ENCODE measurements at places on chromosomes 5 and 9. TPM values are rescaled to one million over a fixed set of nuclear protein-coding genes. Genes with fewer than 3 reads are reported as not detected.

DNA sequence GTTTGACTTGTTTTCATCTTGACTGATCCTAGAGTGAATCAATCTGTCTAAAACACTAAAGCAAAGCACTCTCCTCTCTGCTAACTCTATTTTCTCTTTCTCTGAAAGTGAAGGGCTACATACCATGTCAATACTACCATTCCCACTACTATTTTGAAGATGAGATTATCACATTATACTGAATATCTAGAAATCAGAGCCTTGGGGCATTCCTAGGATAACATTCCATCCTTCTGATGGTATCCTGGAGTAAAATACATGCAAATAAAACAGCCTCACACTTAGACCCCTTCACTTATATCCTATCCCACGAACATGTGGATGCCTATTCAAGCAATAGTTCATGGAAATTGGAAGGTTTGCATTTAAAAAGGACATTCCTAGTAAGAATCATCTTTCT is 309.3 kb upstream of the ACTBL2 start:
- DNase-seq = no peak

The F2R gene
- total RNA-seq = 18.7 TPM

The CCIN gene
- 0.40 TPM for total RNA-seq

DNA sequence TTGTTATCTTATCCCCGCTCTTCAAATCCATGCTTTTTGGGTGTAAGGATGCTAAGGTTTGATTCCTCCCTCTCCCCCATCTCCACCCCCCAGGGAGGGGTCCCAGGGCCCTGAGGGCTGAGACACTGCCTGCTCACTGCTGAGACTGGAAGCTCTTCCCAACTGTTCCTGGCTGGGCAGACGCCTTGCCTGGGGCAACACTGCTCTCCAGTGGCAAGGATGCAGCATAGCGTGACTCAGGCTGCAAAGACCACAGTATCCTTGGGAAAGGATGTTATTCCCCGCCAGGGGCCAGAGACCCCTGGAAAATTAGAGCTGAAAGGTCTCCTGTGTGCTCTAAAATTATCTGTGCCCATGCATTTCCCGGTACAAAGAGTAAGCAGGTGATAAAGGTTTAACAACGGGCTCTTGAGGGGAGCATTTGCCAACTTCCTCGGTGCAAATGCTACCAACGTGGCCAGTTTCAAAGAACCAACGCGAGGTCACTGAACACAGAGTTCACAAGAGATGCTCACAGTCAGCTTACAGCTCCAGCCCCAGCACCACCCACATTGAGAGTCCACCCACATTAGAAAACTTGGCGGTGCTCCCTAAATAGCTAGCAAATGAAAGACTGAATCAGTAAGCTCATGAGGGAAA is 271.9 kb downstream of the NSG2 start:
- no peak for DNase-seq

GRCh38 chr5:163408311-163408923 is 29.0 kb upstream of the CCNG1 start:
- DNase-seq = peak; percentile 93

DNA sequence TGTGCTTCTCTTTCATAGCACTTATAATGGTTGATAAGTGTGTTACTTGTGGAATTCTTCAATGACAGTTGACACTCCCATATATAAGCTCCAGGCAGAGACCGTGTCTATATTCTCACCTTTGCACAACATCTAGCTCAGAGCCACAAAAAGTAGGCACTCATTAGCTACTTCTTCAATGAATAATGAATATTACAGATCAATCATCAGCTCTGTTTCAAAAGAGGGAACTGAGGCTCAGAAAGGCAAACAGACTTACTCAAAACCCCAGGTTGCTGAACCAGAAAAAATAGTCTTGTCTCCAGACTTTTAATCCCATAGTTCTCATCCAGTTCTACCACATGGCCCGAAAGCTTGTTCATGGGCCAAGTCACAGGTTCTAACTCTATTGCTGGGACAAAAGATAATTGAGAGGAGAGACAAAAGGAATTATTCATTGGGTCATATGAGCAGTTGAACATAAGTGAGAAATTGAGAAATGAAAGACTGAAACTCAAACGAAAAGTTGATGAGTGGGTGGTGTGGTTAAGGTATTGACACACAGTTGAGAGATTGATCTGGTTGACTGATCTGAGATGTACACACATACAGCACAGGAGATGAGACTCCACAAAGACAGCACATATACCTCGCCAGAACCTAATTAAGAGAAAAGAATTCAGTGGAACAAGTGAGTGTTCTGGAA is 381.6 kb downstream of the EFNA5 start:
- no peak for DNase-seq

DNA sequence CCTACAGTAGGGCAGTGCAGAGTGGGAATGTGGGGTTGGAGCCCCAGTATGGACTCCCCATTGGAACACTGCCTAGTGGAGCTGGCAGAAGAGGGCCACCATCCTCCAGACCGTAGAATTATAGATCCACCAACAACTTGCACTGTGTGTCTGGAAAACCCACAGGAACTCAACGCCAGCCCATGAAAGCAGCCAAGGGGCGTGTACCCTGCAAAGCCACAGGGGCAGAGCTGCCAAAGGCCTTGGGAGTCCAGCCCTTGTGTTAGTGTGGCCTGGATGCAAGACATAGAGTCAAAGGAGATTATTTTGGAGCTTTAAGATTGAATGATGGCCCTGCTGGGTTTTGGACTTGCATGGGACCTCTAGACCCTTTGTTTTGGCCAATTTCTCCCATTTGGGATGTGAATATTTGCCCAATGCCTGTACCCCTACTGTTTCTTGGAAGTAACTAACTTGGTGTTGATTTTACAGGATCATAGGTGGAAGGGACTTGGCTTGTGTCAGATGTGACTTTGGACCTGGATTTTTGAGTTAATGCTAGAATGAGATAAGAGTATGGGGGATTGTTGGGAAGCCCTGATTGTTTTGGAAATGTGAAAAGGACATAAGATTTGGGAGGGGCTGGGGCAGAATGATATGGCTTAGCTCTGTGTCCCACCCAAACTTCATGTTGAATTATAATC is 266.8 kb downstream of the SEMA5A start:
- DNase-seq = no peak

- no peak for DNase-seq
Observed at GRCh38 chr5:133552925-133553525, 59.3 kb downstream of the FSTL4 start.
